ENCODE measurements at places on chromosomes 13 and 19. TPM values are rescaled to one million over a fixed set of nuclear protein-coding genes. Genes with fewer than 3 reads are reported as not detected.

SHISA7 gene
- 6.0 TPM for polyA plus RNA-seq

EHD2 gene
- 21.0 TPM for polyA plus RNA-seq

PINLYP gene
- polyA plus RNA-seq, result 22.6 TPM

UTP14C gene
- polyA plus RNA-seq, result 4.9 TPM

PRSS57 gene
- not detected for polyA plus RNA-seq

SULT2B1 gene
- 3.5 TPM for polyA plus RNA-seq

MIA gene
- not detected for polyA plus RNA-seq

PCDH17 gene
- 2.2 TPM for polyA plus RNA-seq

TYROBP gene
- polyA plus RNA-seq, result 45.3 TPM

PSG1 gene
- polyA plus RNA-seq, result not detected

ZNF429 gene
- polyA plus RNA-seq, result 9.4 TPM

AMH gene
- 23.2 TPM for polyA plus RNA-seq

CDX2 gene
- polyA plus RNA-seq, result not detected

ZNF471 gene
- polyA plus RNA-seq, result 1.8 TPM

CCDC8 gene
- 14.1 TPM for polyA plus RNA-seq

DACT3 gene
- 27.4 TPM for polyA plus RNA-seq

GRK1 gene
- polyA plus RNA-seq, result 2.5 TPM

CABP5 gene
- polyA plus RNA-seq, result not detected

OVOL3 gene
- polyA plus RNA-seq, result not detected

EFNA2 gene
- polyA plus RNA-seq, result 14.9 TPM

ZNF667 gene
- 2.7 TPM for polyA plus RNA-seq

SPC24 gene
- 15.0 TPM for polyA plus RNA-seq

MYBPC2 gene
- not detected for polyA plus RNA-seq

SLC7A9 gene
- 3.2 TPM for polyA plus RNA-seq

LGI4 gene
- 29.2 TPM for polyA plus RNA-seq

Measured in brain (organoid and tissue), 16 donors.